AG08396 (cell line): ENCODE measurements at places on chromosomes 4 and X.
A peak's percentile ranks its signal among the peaks of the same experiment; 100 is the strongest.

- DNase-seq = no peak
Measured at GRCh38 chr4:79224777-79225104, 101.1 kb downstream of the NAA11 start.

DNA sequence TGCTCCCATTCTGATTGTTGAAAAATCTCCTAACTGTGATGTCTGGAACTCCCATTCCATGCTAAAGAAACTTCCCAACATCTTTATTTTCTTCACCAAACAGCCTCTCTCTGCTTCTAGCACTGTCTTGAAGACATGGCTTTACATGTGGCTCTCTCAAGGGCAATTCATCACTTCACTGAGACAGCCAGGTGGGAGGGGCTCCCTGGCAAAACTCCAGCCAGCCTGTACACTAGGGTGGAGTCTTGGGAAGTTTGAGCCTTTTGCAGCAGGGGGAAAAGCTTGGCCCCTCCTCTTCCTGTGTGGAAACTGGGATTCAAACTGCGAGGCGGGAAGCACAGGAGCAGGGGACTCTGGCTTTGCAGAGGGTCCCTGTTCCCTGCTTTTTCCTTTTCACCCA lies 130.5 kb upstream of the TTC29 start:
- DNase-seq = no peak

DNA sequence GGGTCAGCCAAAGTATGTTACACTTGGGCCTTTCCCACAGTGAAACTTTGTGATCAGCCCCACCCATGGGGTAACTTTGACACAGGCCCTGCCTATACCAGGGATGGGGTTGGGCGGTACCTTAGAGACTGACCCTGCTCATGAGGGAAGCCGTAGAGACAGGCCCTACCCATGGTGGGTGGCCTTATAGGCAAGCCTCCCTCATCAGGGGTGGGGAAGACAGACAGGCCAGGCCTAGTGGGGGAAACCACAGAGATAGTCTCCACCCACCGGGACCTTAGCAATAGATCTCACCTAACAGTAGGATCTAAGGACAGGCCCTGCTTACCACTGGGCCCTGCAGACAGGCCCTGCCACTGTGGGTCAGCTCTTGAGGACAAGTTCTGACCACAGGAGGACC lies 6.8 kb downstream of the PLP2 start:
- DNase-seq = no peak

- DNase-seq = no peak
Measured at GRCh38 chr4:185352741-185353140, 43.0 kb downstream of the LRP2BP start.

GRCh38 chr4:47210828-47211227 lies 179.5 kb downstream of the GABRB1 start:
- no peak for DNase-seq

DNA sequence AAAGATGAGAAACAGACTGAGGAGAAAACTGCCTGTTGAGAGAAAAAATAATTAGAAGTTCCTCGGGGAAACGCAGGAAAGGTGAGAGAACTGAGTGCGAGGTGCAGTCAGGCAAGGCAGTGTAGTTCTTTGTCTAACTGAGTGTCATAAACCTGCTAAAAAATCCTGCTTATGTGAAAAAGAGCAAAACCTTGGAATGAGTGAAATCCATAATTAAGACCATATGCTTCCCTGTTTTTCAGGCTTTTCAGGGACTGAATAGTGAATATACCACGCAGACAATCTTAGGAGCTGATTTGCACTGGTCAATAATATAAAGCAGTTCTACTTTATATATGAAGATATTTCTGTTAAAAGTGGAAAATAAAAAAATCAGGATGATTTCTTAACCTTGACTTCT lies 104.9 kb downstream of the RASGEF1B start:
- DNase-seq = no peak

DNA sequence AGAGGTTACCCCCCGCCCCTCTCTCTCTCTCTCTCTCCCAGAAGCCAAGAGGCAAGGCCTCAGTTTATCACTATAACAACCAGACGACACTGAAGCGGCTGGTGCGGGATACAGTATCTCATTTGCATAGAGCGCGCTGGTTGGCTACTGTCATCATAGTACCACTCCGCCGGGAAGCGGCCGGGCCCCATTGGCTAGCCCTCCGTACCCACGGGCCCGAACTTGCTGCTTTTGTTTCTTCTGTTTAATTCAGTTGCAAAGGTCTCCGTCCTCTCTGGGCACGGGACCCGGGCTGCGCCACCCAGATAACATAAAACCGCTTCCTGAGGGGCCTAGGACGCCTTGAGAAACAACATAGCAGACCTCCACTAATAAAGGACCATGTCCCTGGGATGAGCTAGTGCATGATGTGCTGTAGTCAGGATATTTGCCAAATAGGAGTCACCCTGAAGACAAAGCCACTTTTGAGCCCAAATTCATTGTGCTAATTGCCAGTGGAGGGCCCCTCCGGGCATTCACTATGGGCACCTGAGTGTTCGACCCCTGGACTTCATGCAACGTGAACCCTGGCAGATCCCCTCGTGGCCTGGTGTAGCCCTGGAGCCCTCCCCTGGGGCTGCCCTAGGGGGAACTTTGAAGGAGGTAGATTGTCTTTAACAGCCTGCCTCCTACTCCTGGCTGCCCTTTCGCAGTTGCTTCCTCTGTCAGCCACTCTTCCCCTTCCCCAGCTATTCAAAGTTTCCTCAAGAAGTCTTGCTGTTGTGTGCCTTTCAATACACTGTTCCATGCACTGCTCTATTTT lies at the start of gene PCYT1B:
PCYT1B (minus strand) TSS at position 91 of the 802 bp plus-strand sequence. CDS start 242 bp downstream, outside the sequence.
- DNase-seq = peak; percentile 51

- no peak for DNase-seq
Measured at GRCh38 chr4:81736324-81736723, 264.6 kb upstream of the RASGEF1B start.

- no peak for DNase-seq
Measured at GRCh38 chrX:19606902-19607301, 91.6 kb upstream of the MAP3K15 start.

DNA sequence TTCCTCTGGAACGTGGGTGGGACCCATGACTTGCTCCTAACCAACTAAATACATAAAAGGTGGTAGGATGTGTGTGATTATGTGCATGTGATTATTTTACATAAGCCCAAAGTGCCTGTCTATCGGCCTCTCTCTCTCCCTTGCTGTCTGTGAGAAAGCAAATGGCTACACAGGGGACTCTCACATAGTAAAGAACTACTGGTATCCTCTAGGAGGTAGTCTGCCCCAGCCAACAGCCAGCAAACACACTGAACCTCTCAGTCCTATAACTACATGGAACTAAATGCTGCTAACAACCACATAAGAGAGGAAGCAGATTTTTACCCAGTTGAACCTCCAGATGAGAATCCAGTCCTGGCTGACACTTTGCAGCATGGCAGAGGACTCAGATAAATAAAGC lies 1249.4 kb downstream of the ADGRL3 start:
- DNase-seq = no peak

DNA sequence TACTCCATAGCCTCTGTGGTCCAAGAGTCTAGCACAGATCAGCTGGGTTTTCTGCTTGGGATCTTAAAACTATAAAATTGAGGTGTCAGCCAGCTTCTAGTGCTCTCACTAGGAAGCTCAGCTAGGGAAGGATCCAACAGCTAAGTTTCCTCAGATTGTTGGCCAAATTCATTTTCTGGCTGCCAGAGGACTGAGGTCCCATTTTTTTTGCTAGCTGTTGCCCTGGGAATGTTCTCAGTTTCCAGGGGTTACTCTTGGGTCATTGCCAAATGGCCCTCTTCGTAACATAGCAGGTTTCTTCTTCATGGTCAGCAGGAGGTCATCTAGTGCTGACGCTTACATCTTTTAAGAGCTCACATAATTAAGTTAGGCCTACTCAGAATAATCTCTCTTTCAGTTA lies 2178.2 kb downstream of the ARAP2 start:
- no peak for DNase-seq

DNA sequence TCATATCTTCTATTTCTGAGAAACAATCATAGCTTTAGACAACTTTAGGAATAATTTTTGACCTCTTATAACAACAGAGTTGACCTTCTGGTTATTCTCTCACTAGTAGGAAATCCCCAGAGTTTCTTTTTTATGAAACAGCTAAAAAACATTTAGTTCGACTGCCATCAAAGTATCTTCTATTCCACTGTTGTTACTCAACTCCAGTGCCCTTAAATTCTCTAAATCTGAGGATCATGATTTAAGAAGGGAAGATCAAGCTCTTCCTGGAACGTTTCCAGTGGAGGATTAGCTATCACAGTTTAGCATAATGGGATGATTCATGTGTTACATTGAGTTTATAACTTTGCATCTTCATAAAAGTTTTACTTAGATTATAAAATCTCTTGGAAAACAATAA lies 134.9 kb upstream of the VEGFC start:
- peak; percentile 16 for DNase-seq

- DNase-seq = no peak
Measured at GRCh38 chrX:14363728-14364127, 165.6 kb upstream of the GLRA2 start.

GRCh38 chr4:56434599-56435139 lies 746 bp downstream of the PPAT start:
- DNase-seq = peak; percentile 59

DNA sequence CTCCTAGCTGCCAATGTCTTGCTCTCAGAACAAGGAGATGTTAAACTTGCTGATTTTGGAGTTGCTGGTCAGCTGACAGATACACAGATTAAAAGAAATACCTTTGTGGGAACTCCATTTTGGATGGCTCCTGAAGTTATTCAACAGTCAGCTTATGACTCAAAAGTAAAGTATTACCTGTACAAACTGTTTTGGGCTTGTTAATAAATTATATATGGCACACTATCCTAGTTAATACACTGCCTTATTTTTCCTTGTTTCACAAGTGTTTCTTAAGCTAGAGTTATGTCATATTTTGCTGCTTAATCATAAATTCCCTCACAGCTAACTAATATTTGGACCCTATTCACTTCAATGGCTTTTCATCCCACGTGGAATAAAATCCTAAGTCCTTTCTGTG lies 45.3 kb downstream of the STK26 start:
- DNase-seq = no peak

DNA sequence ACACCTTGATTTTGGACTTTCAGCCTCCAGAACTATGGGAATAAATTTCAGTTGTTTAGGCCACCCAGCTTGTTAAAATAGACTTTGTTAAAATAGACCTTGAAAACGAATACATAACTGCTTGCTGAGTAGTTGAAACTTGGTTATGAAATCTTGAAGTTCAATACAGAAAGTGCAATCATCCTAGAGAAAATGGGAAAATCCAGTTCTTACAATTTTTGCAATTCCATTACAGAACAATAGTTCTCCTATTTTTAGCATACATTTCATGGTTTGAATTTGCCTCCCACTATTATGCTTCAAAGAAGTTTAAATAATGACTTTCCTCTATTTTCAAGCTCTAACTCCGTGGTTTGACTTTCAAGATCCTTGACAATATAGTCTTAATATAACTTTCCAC lies 10.5 kb downstream of the TLR1 start:
- DNase-seq = no peak

DNA sequence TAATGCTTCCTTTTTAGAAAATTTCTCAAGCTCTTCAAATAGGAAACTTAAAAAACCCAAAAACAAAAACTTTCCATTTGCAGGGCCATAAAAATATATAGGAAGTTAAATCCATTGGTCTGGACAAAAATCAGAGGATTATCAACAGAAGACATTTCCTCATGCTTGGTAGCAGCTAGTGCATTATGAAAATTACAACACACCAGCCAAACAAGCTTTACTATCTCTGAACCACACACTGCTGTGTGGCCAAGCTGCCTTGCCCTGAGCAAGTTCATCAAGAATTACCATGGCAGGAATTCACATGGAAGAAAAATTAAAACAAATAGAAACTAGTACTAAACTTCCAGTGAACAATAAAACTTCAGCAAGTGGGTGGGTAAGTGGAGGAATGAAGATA lies 3.6 kb downstream of the USP46 start:
- DNase-seq = no peak

GRCh38 chr4:78652282-78652876 lies 100.8 kb downstream of the ANXA3 start:
- no peak for DNase-seq

GRCh38 chr4:4752576-4753401 lies 106.7 kb upstream of the MSX1 start:
- no peak for DNase-seq

DNA sequence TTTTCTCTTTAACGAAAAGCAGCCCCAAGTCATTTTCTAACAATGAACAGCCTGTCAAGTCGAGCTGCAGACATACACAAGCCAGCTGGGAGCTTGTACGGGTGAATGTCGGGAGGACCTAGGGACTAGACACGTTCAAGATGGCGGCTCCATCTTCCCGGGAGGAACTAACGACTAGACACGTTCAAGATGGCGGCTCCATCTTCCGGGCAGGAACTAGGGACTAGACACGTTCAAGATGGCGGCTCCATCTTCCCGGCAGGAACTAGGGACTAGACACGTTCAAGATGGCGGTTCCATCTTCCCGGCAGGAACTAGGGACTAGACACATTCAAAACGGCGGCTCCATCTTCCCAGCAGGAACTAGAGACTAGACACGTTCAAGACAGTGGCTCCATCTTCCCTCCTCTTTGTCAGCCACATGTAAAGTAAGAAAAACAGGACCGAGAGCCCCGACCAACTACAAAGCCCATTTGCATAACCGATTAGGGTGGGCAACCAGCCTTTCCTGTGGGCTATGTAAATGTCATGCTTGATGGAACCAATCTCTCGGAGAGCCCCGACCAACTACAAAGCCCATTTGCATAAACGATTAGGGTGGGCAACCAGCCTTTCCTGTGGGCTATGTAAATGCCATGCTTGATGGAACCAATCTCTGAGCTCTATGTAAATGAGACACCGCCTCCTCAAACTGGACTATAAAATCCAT lies 175.5 kb downstream of the DHRSX start:
- DNase-seq = peak; percentile 74

DNA sequence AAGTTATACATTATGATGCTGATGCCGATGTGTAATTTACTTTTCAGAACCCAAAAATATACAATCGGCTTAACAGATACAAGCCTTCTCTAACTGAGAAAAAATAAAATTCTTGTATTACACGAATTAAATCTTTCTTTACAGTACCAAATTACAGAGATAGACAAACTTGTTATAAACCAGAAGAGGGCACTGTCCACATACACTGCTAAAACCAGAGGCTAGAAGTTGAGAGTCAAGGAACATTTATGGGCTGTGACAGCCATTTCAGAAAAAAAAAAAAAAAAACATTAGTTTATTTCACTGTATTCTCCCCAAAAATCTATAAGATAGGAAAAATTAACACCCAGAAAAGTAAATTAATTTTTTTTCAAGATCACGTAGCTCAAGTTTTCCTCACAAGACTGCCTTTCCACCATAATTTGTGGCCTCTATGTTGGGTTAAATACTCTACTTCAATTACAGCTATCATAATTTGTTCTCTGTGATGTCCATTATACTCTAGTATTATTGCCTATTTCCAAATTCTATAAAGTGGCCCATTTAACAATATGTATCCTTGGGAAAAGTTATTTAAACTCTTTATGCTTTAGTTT lies 12.0 kb downstream of the EREG start:
- peak; percentile 62 for DNase-seq

- DNase-seq = no peak
Measured at GRCh38 chr4:1869530-1870327, 1.5 kb upstream of the NSD2 start.
